Stimulated activated CD4-positive, alpha-beta T cell treated with anti-CD3 and anti-CD28 coated beads, Interleukin-4, amount 100 ng/mL, for 4 hours (primary cell): ENCODE measurements at places on chromosomes 12 and 14.
A peak's percentile ranks its signal among the peaks of the same experiment; 100 is the strongest.

DNA sequence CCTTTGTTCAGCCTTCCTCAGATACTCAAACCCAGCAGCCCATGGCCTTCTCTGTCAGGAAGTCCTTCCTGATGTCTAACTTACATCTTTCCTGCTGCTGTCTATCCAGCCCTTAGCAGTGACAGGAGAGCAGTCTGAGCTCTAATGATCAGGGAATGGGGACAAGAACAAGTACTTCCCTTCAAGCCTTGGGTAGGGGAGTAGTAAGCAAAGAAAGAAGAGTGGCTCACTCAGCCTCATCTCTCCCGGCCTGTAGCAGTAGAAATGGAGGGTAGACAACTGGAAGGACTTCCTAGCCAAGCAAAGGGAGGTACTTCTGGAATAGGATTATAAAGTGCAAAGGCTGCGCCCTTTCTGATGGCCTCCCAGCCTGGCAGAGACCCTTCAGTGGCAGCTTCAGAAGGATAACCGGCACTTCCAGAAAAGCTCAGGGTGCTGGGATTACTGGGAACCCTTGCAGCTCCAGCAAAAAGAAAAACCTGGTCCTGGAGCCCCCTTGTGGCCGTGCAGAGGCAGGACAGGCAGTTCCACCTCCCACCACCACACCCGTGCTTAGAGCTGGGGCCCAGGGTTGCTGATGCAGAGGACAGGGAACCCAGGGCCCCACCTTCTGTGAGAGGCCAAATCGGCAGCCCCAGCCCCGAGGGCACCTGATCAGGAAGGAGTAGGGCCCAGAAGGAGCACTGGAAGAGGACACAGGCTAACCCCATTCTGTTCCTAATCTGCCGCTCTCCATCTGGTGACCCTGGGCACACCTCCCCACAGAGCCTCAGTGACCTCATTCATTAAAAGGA is 12.4 kb upstream of the SMUG1 start:
- peak; percentile 58 for DNase-seq

- DNase-seq, result no peak
These were observed 43.0 kb upstream of the SLC38A2 start for GRCh38 chr12:46415552-46415951.

DNA sequence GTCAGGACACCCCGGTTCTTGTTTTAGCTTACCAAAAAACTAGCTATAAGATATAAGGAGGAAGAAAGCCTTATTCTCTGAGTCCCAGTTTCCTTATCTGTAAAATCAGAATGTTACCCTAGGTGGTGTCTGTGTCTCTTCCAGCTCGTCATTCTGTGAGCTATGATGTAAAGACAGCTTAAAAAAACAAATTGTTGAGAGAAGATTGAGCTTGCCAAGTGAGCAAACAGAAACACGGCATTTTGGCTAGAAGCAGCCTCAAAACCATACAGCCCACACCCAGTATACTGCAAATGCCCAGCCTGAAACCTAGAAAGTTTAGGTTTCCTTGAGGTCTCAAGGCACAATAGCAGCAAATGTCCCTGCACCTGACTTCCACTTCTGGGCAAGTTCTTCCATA is 151.4 kb downstream of the SSPN start:
- no peak for DNase-seq

DNA sequence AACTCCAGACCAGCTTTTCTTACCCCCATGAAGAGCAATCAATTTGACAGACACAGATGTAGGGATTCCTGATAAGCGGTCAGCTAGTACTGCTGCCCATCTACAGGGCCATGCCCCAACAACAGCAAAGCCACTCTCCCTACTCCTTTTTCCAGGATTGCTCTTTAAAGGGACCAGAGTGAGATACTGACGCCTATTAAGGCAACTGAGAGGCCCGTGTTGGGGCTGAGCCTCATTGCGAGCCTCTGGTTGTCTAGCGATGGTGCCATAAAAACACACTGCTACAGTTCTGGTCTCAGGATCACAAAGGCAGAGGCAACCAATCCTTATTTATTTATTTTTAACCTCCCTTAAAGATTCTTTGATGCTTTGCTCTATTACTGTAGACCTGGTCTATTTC is 31.1 kb downstream of the AK7 start:
- DNase-seq, result no peak

DNA sequence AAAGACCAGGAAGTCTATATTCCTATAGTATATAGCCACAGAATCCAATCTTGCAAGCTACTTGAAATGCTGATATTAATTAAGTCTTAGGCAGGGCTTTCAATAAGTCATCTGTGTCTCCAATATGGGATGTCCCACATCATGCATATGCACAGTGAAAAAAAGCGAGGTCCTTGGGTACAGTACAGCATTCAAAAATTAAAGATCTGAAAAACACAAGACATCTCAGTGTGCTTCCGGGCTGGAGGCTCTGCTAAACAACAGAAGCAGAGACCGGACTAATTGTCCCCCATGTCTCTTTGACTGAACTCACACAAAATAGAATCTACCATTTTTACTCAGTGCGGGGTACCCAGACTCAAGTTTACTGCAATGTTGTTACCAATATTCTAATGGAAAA is 156.0 kb downstream of the DAD1 start:
- no peak for DNase-seq

- DNase-seq, result no peak
These were observed 200.6 kb downstream of the CCDC91 start for GRCh38 chr12:28390761-28391385.

DNA sequence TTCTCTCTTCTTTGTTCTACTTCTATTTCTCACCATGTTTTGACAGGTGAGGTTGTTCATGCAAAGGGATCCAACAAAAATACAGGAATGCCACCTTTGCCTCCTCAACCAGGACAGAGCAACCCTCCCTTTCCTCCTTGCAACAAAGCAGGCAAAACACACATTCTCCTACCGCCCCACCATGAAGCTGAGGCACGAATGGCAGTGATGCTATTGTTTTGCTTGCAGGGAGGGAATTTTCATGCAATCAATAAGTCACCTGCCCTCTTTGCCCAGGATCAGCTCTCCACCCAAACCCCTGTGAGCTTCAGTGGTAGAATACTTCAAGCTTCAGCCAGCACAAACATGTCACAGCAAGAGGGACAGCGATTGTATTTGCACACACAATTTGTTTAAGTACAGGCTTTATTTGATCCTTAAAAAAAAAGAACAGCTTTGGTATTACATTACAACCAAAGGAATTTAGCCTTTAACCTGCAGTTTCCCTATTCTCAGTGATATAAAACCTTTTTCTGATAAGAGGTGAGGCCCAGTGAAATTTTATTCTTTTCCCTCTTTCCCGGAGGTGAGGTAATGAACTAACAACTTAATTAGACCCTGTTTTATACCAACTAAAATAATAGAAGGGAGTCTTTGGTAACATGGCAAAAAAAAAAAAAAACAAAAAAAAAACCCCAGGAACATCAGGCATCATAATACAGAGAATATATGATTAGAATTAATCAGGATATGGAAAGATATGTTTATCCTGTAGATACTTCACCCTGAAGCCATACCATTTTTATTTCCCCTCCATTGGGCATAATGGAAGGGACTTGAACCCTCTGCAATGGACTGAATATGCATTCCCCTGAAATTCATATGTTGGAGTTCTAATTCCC is 87.0 kb upstream of the EEA1 start:
- DNase-seq, result no peak

GRCh38 chr14:97306760-97307246 is 509.6 kb downstream of the VRK1 start:
- DNase-seq, result no peak

DNA sequence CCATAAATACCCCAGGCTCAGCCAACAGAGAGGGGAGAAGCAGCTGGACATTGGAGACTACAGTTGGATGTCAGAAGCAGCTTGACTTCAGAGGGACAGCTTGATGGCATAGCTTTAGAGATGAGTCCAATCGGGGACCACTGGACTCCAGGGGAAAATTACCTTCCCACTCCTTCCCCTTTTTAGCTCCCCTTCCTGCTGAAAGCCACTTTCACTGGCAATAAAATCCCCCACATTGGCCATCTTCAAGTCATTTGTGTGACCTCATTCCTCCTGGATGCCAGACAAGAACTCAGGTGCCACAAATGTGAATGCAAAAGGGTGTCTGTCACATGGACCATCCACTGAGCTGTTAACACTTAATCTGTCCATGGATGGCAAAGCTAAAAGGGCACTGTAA is 184.2 kb downstream of the CHST11 start:
- no peak for DNase-seq

DNA sequence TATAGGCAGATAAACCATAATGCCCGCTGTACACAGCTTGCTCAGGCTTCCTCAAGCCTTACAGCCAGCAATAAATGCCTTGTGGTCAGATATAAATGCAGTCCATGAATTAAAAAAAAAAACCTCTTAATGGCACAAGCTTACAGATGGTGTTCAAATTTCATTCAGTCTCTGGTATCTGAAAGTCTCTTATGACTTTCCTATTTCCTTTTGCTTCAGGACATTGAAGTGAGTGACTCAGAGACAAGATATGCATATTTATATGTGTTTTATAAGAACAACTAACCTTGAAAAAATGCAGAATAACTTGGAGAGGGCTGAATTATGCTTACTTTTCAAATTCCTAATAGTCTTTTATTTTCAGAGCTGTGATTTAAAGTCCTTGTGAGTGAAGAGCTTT is 426.9 kb upstream of the MIS18BP1 start:
- no peak for DNase-seq

GRCh38 chr14:49051328-49052060 is 534.7 kb downstream of the RPS29 start:
- DNase-seq, result no peak

DNA sequence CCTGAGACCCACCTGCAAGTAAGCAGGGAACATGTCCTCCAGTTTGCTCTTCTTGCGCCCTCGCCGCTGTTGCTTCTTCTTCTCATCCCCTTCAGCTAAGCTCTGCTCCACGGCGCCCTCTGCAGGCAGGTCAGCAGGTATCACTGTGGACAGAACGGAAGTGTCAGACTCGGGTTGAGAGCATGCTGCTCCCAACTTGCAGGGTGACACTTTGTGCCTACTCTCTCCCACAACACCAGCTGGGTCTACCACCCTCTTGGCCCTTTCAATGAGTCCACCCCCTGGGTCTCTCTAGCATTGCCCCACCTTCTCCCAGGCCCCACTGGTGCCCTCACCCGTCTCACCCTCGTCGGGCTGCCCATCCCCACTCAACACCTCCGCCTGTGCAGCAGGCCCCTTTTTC is 16.7 kb downstream of the KMT2D start:
- peak; percentile 70 for DNase-seq

- no peak for DNase-seq
These were observed 9.8 kb downstream of the CCDC85C start for GRCh38 chr14:99593971-99594841.

GRCh38 chr12:5110345-5110744 is 66.7 kb downstream of the KCNA5 start:
- no peak for DNase-seq

- peak; percentile 45 for DNase-seq
These were observed 1146.4 kb downstream of the VRK1 start for GRCh38 chr14:97943619-97944018.

GRCh38 chr14:76647697-76648298 is 113.5 kb upstream of the VASH1 start:
- no peak for DNase-seq

- no peak for DNase-seq
These were observed 560.5 kb downstream of the BCL11B start for GRCh38 chr14:98711453-98711852.

GRCh38 chr12:48021485-48022179 is 17.4 kb upstream of the COL2A1 start:
- no peak for DNase-seq

DNA sequence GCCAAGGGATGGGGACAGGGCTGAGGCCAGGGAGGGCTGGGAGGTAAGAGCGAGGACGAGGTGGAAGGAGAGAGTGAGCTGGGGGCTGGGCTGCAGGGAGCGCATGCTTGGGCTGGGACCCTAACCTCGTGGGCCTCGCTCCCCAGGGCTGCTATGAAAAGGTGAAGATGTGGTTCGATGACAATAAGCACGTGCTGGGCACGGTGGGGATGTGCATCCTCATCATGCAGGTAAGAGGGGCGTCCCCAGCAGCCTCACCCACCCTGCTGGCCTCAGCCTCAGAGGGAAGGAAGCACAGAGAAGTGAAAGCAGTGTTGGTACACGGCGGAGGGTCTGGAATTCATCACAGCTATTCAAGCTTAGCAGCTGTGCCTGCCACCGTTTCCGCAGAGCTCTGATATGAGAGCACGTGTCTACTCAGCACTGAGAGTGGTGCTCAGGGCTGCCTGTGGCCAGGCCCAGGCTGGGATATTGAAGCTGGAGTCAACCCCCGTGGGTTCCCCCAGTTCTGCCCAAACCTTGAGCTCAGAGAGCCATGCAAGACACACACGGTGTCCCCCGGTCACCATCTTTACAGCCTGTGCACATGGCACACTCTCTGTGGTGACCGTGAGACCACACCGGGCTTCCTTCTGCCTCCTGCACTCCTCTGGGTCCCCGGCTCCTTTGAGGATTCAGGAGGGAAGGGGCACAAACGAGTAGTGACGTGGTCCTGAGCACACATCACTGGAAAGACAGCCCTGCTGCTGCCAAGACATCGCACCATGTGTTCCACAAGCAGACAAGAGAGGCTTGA is 204.6 kb downstream of the TSPAN9 start:
- no peak for DNase-seq

DNA sequence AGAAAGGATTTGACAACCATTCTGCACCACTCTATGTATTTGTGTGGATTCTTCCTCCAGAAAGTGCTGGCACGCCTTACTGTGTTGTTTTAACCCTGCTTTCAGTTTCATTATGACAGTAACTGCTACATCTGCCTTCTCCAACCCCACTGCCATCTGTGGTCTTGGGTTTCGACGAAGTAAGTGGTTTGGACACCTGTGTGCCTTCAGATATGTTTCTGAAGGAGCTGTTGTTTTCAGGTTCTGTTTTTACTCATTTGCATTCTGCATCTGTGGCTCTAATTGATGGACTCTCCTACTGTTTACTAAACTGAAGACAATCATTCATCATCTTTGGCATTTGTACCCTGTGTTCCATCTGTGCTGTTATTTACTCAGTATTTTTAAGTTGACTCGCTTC is 4.1 kb downstream of the TSHR start:
- peak; percentile 48 for DNase-seq

GRCh38 chr12:2902272-2902880 is 11.7 kb downstream of the TULP3 start:
- no peak for DNase-seq

DNA sequence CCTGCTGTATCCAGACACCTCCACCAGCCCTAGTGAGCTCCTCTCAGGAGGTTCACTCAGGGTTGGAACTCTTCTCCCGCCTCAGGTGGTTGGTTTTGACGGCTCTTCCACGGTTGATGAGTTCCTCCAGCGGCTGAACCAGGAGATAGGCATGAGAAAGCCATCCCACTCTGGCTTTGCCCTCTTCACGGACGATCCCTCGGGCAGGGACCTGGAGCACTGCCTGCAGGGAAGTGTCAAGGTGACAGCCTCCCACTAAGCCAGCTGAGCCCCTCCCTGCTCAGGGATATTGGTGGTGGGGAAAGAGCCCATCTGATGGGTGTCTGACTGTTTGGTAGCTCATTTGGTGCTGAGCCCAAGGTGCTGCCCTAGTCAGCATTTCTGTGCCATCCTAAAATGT is 20.4 kb downstream of the PIGH start:
- no peak for DNase-seq

DNA sequence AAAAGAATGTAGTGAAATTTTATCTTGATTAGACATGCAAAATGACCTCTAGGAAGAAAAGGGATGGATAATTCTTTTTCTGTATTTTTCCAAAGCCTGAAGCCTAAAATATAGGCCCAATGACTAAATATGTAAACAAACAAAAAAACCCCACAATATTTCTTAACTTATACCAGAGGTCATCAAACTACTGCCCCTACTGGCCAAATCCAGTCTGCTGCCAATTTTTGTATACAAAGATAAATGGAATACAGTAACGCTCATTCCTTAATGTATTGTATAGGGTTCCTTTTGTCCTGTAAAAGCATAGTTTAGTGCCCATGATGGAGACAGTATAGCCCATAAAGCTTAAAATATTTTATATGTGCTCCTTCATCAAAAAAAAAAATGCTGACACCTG is 145.7 kb upstream of the ALG10 start:
- no peak for DNase-seq
